ENCODE measurements at places on chromosomes 5 and 9. TPM values are rescaled to one million over a fixed set of nuclear protein-coding genes. Genes with fewer than 3 reads are reported as not detected.

Gene PPP3R2
- not detected for total RNA-seq

Gene SHISAL2B
- total RNA-seq, result not detected

Gene NTRK2
- total RNA-seq, result 12.6 TPM

Gene ANKRD18B
- total RNA-seq, result not detected

Gene PAIP1
- total RNA-seq, result 74.1 TPM

Gene PCDHA9
- total RNA-seq, result 0.35 TPM

Gene ZNF608
- total RNA-seq, result 13.5 TPM

Gene WNT8A
- not detected for total RNA-seq

Gene DND1
- total RNA-seq, result 0.54 TPM

Gene TMEM232
- total RNA-seq, result not detected

Gene THBS4
- 7.2 TPM for total RNA-seq

Gene LARP1
- 129 TPM for total RNA-seq

Gene QRFP
- total RNA-seq, result not detected

Gene FAM221B
- total RNA-seq, result not detected

Gene FRMD3
- total RNA-seq, result 5.2 TPM

Gene LCN12
- 0.27 TPM for total RNA-seq

Gene TSSK1B
- total RNA-seq, result not detected

Gene OR1J2
- total RNA-seq, result 3.2 TPM

Gene PCDHGA6
- total RNA-seq, result 13.1 TPM

Gene GTF2H2C
- 9.3 TPM for total RNA-seq

Gene G3BP1
- 182 TPM for total RNA-seq

Gene PCDHA7
- total RNA-seq, result 0.42 TPM

Gene SAXO1
- 0.27 TPM for total RNA-seq

Gene SPINK4
- not detected for total RNA-seq

Gene RFESD
- total RNA-seq, result 11.1 TPM

Gene CARTPT
- not detected for total RNA-seq

Gene PNPLA7
- 21.4 TPM for total RNA-seq

Gene KCNIP1
- total RNA-seq, result not detected

Gene CD14
- 96.6 TPM for total RNA-seq

Gene IL9
- not detected for total RNA-seq

Gene ADAMTS19
- total RNA-seq, result not detected

Gene TYRP1
- total RNA-seq, result 3.8 TPM

Gene ZFAND5
- total RNA-seq, result 160 TPM

Gene RHOBTB3
- total RNA-seq, result 71.2 TPM

Gene ZDHHC11B
- total RNA-seq, result 1.8 TPM

Gene SLC25A46
- total RNA-seq, result 46.2 TPM

Gene IFNB1
- total RNA-seq, result not detected

Gene N4BP3
- not detected for total RNA-seq

Gene SMIM33
- not detected for total RNA-seq

Gene ARID3C
- not detected for total RNA-seq

Gene OMD
- 200 TPM for total RNA-seq

Gene CTXN3
- not detected for total RNA-seq

Gene KDM4C
- total RNA-seq, result 47.8 TPM

Gene LCN10
- 9.4 TPM for total RNA-seq

Gene ESM1
- total RNA-seq, result 1.8 TPM

Gene CCDC171
- total RNA-seq, result 4.3 TPM

Gene TMEM174
- not detected for total RNA-seq

Gene ZNF79
- total RNA-seq, result 7.3 TPM

Gene CTNND2
- total RNA-seq, result not detected

Gene HRCT1
- 23.6 TPM for total RNA-seq

Gene IPPK
- 11.7 TPM for total RNA-seq

Gene HTR4
- total RNA-seq, result 7.8 TPM

Gene TOR4A
- 26.4 TPM for total RNA-seq

Gene PHF24
- 0.27 TPM for total RNA-seq

Gene TTC33
- 22.5 TPM for total RNA-seq

Gene ARRDC3
- total RNA-seq, result 83.8 TPM

Gene SPINK6
- not detected for total RNA-seq

Gene OBP2B
- total RNA-seq, result not detected
